ENCODE measurements at places on chromosomes 12 and 14. TPM values are rescaled to one million over a fixed set of nuclear protein-coding genes. Genes with fewer than 3 reads are reported as not detected.

Gene NOVA1
- 47.9 TPM for total RNA-seq

Gene SYCP3
- 0.49 TPM for total RNA-seq

Gene TAS2R8
- total RNA-seq = 0.49 TPM

Gene OR6C2
- total RNA-seq = not detected

All from temporal lobe (tissue), 4 donors.